Right renal pelvis (tissue), 4 donors: ENCODE measurements at places on chromosomes 3 and 15. TPM values are rescaled to one million over a fixed set of nuclear protein-coding genes. Genes with fewer than 3 reads are reported as not detected.

UROC1 gene
- 0.07 TPM for polyA plus RNA-seq

- no peak for DNase-seq
Measured at GRCh38 chr3:121545049-121545573, 677 bp downstream of the POLQ start.

DNA sequence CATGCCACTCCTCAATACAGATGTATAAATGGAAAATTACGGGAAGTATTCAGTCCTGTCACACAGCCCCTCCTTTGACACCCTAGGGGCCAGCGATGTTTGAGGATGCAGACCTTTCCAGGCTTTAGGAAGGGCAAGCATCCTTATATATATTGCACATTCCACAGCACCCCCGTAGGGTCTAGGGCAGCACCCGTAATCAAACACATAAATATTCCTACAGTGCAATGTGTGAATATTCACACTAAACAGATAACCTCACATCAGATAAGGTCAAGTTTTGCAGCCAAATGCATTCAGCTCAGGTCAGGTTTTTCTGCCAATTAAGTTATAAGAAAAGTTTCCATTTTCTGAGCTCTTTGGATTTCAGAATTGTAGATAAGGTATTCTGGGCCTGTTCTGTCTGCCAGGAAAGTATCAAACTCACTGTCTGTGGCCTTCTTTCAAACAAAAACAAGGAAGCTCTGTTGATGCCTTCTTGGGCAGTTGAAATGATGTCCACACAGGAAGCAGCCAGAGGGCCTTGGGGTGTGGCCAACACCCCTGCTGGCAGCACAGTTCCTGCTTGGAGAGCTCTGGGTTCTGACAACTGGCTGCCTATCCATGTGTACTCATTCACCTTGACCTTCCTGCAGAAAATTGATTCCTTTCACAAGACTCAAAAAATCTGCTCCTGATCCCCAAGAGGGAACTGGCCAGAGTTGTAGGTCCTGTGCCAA is 427.0 kb downstream of the NTRK3 start:
- no peak for DNase-seq

DNA sequence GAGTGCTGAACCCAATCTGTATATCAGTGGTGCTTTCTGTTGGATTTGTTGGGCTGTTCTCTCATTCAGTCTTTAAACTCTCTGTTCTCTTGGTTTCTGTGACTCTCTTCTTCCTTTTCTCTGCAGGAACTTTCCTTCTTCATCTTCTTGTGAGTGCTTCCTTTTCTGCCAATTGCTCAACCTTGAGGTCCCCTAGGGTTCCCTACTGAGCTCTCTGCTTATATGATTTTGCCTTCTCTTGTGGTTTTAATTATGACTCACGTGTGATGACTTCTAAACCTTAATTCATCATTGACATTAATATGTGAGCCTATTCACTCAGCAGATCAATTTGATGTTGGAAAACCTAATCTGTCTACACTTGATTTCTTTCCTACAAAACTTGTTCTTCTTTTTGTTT is 39.4 kb downstream of the MOBP start:
- DNase-seq = no peak

KCNMB2 gene
- 34.9 TPM for polyA plus RNA-seq

POLQ gene
- 5.4 TPM for polyA plus RNA-seq

IQCH gene
- polyA plus RNA-seq = 8.6 TPM

- no peak for DNase-seq
Measured at GRCh38 chr3:72329354-72329753, 518.9 kb downstream of the SHQ1 start.

GRCh38 chr3:9183011-9183410 is 66.4 kb downstream of the SRGAP3 start:
- no peak for DNase-seq

GRCh38 chr3:172438186-172438585 is 10.1 kb downstream of the GHSR start:
- no peak for DNase-seq

GRCh38 chr15:81466741-81467140 is 92.7 kb upstream of the TMC3 start:
- DNase-seq = no peak

DNA sequence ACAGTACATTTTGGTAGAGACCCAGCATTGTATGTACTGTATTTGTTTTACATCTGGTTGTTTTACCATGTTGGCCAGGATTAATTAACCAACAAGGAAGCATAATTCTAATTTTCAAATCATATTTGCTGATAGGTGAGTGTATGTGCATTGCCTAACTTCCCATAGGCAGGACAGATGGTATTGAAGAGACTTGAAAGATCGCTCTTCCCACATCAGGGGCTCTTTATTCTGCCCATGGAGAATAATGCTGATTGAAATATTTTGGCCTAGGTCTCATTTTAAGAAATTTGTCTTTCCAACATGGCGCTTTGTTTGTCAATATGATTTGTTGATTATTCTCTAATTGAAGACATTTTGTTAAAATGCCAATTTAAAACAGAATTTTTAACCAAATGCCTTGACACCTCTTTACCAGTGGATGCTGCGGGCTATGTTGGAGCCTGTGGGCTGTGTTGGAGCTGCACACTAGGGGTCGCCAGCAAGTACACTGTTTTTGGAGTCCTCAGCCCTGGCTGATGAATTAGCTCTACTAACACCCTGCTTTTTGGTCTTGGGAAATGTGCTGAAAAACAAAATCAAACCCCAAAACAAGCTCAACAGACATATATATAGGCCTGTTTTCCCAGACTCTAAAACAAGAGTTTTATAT is 5.3 kb downstream of the P2RY12 start:
- no peak for DNase-seq

DNA sequence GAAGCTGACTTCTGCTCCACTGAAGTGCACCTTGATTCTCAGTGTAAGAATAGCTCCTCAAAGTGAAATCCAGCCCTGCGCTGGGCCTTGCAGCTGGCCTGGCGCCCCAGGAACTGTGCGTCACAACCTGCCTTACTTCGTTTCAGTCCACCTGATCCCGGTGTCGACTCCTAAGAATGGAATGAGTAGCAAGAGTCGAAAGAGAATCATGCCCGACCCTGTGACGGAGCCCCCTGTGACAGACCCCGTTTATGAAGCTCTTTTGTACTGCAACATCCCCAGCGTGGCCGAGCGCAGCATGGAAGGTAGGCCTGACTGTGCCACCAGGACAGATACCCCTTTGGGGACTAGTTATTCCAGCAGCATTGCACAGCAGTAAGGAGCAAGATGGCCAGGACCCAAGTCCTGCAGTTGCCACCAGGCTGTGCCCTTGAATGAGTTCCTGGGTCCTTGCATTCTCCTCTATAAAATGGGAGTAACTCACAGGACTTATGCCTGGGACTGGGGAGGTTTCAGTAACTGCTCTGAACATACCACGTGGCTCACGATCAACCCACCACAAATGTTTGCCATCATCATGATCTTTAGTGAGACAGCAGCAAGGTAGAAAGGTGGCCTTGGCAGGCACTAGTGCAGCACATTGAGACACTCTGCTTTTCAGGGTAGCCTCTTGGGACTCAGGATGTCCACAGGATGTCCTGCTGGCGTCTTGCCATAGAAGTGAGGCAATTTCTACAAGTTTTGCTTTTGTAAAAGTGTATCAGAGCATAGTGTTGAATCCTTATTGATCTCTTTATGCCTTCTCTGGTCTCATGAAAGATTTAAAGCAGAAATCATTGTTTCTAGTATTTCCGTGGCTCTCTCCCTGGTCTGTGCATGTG is 46.8 kb downstream of the PXYLP1 start:
- DNase-seq = no peak

GOLGA8G gene
- polyA plus RNA-seq = not detected

UCN2 gene
- 0.66 TPM for polyA plus RNA-seq

DNA sequence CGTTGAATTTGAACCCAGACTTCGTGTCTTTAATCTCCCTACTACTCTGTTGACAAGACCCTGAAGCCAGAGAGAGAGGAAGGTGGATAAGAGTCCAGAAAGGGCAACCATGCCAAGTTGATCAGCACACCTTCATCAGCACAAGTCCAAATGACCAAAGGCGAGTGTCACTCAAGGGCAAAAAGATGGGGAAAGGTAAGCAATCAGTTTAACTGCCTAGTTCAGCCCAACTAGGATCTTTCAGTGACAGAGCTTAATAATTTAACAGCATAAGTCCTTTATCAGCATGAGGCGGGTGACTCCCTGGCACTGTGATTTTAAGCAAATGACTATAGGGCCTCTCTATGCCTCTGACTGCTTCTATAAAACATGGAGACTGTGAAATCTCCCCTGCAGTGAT is 6.2 kb downstream of the SUCLG2 start:
- DNase-seq = no peak

CACNA1D gene
- 15.2 TPM for polyA plus RNA-seq

DNA sequence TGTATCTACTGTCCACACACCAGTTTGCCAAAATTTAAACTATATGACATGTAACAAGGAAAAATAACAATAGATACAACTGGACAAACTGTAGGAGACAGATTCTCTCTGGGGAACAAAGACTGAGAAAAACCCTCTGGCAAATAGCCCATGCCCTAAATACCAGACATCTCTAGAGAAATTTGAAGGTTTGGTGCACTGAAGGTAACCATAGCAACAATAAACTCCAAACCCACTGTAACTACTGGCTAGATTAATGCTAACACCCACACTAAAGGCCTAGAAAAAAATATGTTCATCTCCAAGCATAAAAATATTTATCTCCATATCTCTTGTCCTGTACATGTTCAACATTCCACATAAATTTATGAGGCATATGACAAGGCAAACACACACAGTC is 267.1 kb downstream of the STXBP5L start:
- DNase-seq = no peak

DNA sequence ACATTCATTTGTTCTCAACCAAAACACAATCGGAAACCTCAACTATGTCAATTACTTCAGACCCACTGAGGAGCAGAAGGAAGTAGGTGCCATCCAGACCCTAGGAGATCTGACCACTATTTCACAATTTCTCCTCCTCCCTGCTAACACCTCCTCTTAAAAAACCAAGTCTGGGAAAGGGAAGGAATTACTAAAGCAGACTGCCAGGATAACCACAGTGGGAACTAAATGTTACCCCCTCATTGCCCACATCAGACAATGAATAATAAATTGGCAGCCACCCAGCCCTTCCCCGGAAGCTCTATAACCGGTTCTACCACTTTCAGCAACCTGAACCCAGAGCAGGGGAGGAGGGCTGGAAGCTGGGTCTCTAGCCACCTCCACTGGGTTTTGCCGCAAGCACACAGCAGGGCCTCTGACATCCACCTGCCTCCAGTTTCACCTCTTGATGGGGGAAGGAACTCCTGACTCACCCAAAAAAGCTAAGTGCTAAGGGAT is 17.6 kb downstream of the C15orf62 start:
- no peak for DNase-seq

- DNase-seq = no peak
Measured at GRCh38 chr3:112170046-112170445, 37.0 kb upstream of the GCSAM start.

- no peak for DNase-seq
Measured at GRCh38 chr15:72562386-72562785, 88.3 kb downstream of the ARIH1 start.

- no peak for DNase-seq
Measured at GRCh38 chr3:143288944-143289343, 169.4 kb downstream of the CHST2 start.
